Iris pigment epithelial cell (primary cell): ENCODE measurements at places on chromosomes 12 and 14.
A peak's percentile ranks its signal among the peaks of the same experiment; 100 is the strongest.

DNA sequence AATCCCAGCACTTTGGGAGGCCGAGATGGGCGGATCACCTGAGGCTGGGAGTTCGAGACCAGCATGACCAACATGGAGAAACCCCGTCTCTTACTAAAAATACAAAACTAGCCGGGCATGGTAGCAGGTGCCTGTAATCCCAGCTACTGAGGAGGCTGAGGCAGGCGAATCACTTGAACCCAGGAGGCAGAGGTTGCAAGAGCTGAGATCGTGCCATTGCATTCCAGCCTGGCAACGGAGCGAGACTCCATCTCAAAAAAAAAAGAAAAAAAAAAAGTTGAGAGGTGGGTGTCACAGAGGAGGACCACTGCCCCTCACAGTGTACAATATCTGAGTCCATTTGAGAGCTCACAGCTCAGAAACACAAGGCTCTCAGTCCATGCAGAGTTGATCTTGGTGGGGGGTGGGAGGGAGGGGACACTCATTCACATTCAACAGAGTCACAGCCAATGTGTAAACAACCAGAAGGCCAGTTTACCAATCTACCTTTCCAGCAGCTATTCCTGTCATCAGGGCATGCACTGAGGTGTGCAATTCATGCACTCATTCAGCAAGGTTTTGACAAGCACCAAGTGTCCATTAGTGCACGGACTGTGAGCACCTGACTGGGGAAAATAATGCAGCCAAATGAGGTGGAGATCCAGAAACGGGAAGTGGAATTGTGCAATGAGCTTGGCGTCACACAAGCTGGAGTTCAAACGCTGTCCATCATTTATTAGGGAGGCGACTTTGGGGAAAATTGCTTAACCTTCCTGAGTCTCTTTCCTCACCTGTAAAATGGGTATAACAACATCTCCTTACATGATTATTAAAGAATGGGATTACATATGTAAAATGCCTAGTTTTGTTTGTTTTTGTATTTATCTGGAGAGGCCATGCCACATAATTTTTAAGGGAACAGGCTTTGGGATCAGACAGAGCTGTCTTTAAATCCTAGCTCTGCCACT, 4.4 kb upstream of the EIF5 start:
- DNase-seq, result peak; percentile 76

- no peak for DNase-seq
These were observed 627 bp downstream of the TESC start for GRCh38 chr12:117098361-117099217.

DNA sequence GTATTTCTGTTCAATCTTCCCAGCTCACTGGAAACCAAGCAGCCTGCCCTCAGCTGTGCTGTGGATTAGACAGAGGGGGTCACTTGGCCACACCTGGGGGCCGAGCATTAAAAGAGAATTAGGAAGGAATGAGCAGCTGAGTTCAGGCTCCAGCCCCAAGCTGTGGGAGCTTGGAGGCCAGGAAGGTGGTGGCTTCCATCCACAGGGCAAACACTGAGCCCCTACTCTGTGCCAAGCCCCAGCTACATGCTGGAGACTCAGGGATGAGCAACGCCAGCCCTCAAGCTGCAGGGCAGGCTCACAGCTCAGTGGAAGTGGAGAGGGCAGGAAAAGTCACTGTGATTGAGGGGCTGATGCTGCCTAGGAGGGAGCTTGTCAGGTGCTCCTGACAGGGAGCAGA, 412.7 kb downstream of the BCL11B start:
- DNase-seq, result no peak

- DNase-seq, result no peak
These were observed 1.9 kb downstream of the TGFB3 start for GRCh38 chr14:75979648-75980565.
